ENCODE measurements at places on chromosomes 7 and 10. TPM values are rescaled to one million over a fixed set of nuclear protein-coding genes. Genes with fewer than 3 reads are reported as not detected.

Gene CH25H
- not detected for polyA plus RNA-seq

GRCh38 chr10:113524539-113525490 is 28.0 kb upstream of the HABP2 start:
- no peak overlapping the region for H3K27ac ChIP-seq
- no peaks in the 10 kb centered on the region for H3K36me3 ChIP-seq
- H3K4me3 ChIP-seq = no peak overlapping the region

Gene CFTR
- polyA plus RNA-seq = not detected

Gene CYP26C1
- polyA plus RNA-seq = not detected

Gene PNLIPRP1
- not detected for polyA plus RNA-seq

Gene IGFBP3
- 51.2 TPM for polyA plus RNA-seq

DNA sequence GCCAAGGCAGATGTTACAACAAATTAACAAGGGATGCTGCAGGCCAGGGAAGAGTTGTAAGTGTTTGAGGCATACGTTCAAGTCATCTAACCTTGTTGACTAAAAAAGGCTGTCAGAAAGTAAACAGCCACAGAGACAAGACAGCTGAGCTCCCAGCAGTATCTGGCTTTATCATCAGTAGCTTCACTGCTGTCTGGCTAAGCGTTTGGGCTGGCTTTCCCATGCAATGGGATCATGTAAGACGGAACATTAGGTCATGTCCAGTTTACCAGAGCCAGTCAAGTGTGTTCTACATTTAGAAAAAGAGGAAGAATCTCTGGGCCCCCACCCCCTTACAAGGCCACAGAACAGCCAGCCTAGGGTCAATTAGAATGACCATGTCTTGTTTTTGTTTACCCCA is 51.3 kb upstream of the GSAP start:
- H3K4me1 ChIP-seq = no peaks in the 10 kb centered on the region
- H3K27ac ChIP-seq = no peak overlapping the region
- H3K36me3 ChIP-seq = no peaks in the 10 kb centered on the region
- DNase-seq = no peak

Gene PTPRN2
- polyA plus RNA-seq = 3.9 TPM

GRCh38 chr10:132105302-132105995 is 39.7 kb downstream of the JAKMIP3 start:
- H3K4me1 ChIP-seq = no peaks in the 10 kb centered on the region
- DNase-seq = no peak
- no peaks in the 10 kb centered on the region for H3K27me3 ChIP-seq
- H3K27ac ChIP-seq = no peak overlapping the region
- H3K4me3 ChIP-seq = no peak overlapping the region

Gene CYP2C19
- not detected for polyA plus RNA-seq

Gene GHRHR
- not detected for polyA plus RNA-seq

GRCh38 chr10:31426401-31426800 is 107.4 kb downstream of the ZEB1 start:
- no peaks in the 10 kb centered on the region for H3K27me3 ChIP-seq
- H3K4me1 ChIP-seq = no peaks in the 10 kb centered on the region
- H3K36me3 ChIP-seq = no peaks in the 10 kb centered on the region
- DNase-seq = no peak

DNA sequence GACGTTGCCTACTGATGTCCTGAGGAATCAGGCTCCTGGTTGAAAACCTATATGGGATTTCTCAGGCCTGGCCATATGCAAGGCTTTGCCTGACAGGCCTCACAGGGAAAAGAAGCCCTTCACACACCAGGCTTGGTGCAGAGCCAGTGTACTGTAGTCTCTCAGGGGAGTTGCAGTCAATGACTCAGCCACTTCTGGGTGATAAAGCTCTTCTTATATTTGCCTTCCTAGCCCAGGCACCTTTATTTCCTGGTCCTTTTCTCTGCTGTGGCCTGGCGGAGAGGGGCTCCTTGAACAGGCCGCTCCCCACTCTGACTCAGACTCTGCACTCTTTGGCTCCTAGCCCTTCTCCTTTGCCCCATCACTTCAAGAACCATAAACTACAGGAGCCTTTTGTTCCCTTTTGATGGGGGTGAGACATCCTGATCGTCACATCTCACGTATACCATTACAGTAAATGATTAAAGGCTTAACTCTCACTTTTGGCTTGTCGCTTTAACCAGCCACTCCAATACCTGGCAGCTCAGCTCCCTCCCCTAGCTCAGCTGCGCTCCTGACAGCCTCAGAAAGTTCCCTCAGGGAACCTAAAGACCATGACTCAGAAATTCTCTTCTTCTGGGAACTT is 33.5 kb downstream of the DPY19L1 start:
- H3K4me1 ChIP-seq = peaks cover 6% of the 10 kb centered on the region
- H3K4me3 ChIP-seq = no peak overlapping the region
- DNase-seq = no peak
- peak overlapping the region; percentile 99 for H3K27ac ChIP-seq
- H3K36me3 ChIP-seq = no peaks in the 10 kb centered on the region

Gene CTNNA3
- polyA plus RNA-seq = not detected

Gene IQUB
- 0.10 TPM for polyA plus RNA-seq

GRCh38 chr7:114334989-114335388 is 79.6 kb upstream of the FOXP2 start:
- no peaks in the 10 kb centered on the region for H3K36me3 ChIP-seq
- H3K4me3 ChIP-seq = no peak overlapping the region
- no peaks in the 10 kb centered on the region for H3K4me1 ChIP-seq
- H3K27ac ChIP-seq = no peak overlapping the region

DNA sequence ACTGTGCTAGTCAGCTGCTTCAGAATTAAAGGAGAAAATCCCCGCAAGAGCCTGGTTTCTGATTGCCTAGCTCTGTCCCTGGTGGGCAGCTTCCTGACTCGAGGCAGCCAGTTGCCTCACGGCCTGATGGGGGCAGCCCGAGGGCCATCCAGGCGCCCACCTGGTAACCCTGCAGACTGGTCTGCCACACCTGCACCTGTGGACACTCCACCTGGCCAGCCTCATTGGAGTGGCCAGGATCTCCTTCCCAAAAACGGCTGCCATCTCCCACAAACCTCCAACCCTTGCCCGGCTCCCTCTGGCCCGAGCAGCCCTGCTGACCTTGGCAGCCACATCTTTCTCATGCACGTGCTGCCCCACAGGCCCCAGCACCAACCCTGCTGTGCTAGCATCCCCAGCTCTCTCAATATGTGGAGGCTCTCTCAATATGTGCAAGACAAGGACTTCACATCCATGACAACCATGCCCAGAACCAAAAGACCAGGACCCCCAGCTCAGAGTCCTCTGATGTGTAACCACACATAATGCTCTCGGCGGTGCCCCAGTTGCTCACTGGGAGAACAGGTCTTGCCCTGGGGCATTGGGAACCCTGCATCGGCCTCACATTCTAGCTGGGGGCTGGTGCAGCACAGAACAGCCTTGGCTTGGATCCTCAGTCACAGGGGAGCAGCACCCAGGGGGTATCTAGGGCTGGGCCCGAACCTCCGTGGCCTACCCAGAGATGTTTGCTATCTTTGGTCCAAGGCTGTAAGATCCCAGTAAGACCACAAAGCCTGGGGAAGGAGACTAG is 14.6 kb downstream of the DRGX start:
- H3K4me3 ChIP-seq = no peak overlapping the region
- H3K36me3 ChIP-seq = no peaks in the 10 kb centered on the region
- H3K27me3 ChIP-seq = no peaks in the 10 kb centered on the region
- no peaks in the 10 kb centered on the region for H3K4me1 ChIP-seq
- no peak overlapping the region for H3K27ac ChIP-seq

- H3K27me3 ChIP-seq = no peaks in the 10 kb centered on the region
- H3K36me3 ChIP-seq = no peaks in the 10 kb centered on the region
- no peak for DNase-seq
- no peak overlapping the region for H3K4me3 ChIP-seq
Observed at GRCh38 chr10:56715262-56715661, 354.2 kb upstream of the ZWINT start.

DNA sequence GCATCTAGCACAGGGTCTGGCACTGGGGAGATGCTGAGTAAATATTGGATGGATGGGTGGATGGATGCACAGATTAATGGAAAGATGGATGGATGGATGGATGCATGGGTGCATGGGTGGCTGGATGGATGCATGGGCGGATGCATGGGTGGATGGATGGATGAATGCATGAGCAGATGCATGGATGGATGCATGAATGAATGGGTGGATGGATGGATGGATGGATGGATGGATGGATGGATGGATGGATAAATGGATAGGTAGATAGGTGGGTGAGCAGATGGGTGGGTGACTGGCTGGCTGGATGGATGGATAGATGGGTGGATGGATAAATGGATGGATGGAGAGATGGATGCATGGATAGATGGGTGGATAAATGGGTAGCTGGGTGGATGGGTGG is 5.7 kb downstream of the PAX4 start:
- H3K4me3 ChIP-seq = no peak overlapping the region
- no peak for DNase-seq
- no peaks in the 10 kb centered on the region for H3K36me3 ChIP-seq
- no peak overlapping the region for H3K27ac ChIP-seq
- H3K4me1 ChIP-seq = no peaks in the 10 kb centered on the region

GRCh38 chr7:43004082-43004481 is 71.9 kb downstream of the MRPL32 start:
- no peaks in the 10 kb centered on the region for H3K36me3 ChIP-seq
- no peak overlapping the region for H3K4me3 ChIP-seq
- H3K27ac ChIP-seq = no peak overlapping the region
- DNase-seq = no peak

Gene PARP12
- 17.7 TPM for polyA plus RNA-seq

DNA sequence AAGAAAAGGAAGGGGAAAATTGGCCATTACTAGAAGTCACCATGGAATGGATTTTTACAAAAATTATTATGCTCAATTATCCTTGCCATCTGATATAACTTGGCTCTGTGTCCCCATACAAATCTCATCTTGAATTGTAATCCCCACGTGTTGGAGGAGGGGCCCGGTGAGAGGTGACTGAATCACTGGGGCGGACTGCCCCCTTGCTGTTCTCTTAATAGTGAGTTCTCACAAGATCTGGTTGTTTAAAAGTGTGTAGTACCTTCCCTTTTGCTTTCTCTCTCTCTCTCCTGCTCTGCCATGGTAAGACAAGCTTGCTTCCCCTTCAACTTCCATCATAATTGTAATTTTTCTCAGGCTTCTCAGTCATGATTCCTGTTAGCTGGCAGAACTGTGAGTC is 1023.6 kb downstream of the XPNPEP1 start:
- no peak overlapping the region for H3K4me3 ChIP-seq
- no peak for DNase-seq
- no peaks in the 10 kb centered on the region for H3K27me3 ChIP-seq
- H3K36me3 ChIP-seq = no peaks in the 10 kb centered on the region

- peaks cover 91% of the 10 kb centered on the region for H3K36me3 ChIP-seq
- no peak overlapping the region for H3K4me3 ChIP-seq
- no peaks in the 10 kb centered on the region for H3K27me3 ChIP-seq
- peaks cover 4% of the 10 kb centered on the region for H3K4me1 ChIP-seq
- H3K27ac ChIP-seq = no peak overlapping the region
Observed at GRCh38 chr10:74097776-74098175, 52.9 kb downstream of the AP3M1 start.

DNA sequence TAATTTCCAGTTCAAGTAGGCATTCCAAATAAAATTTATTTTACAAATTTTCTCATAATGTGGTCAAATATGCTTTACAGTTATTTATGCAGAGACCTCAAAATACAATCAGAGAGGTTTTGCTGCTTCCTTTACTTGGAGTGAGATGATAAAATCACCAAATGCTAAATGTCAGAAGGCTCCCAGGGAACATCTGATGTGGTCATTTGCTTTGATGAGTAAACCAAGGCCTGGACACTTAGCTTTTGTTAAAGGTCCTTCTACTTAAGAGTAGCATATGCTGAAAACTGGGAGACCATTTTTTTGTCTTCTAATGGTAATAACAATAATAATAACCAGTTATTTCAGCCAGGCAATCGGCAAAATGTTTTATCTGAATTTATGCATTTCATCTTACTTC is 60.6 kb upstream of the AKR1E2 start:
- no peak for DNase-seq
- H3K27ac ChIP-seq = peak overlapping the region; percentile 34
- H3K27me3 ChIP-seq = no peaks in the 10 kb centered on the region
- peaks cover 9% of the 10 kb centered on the region for H3K4me1 ChIP-seq
- H3K36me3 ChIP-seq = peaks cover 14% of the 10 kb centered on the region

DNA sequence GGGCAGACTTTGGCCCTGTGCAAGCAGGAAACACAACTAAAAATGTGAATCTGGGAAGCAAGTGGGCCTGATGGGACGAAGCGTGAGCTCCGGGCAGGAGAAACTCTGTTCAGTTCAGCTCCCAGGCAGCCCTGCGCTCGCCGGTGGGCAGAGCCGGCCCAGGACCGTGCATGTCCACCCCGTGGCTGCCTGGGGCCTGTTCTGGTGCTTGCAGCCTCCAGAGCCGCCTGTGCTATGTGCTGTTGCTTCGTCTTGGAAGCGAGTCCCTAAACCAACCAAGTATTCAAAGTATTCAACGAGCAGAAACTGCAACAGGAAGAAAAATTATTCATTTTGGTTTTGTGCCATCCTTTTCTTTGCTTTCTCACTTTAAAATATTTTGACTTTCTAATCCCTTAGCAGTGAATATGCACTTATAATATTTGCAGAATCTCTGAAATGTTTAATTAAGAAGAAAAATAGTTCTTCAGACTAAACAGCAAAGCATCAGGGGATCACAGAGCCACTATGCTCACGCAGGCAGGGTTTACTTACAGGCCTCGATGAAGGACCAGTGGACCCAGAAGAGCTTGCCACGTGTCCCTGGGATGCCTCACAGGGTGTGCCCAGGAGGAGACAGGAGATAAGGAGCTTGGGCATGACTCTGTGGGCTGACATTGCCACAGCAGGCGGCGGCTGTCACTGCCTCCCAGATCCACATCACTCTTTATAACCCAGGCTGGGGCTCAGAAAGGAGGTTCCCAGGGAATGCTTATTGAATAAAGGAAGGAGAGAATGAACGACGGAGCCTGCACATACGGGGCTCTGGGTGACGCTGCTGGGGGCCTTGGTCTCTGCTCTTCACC is 45.6 kb downstream of the VIPR2 start:
- DNase-seq = no peak
- no peaks in the 10 kb centered on the region for H3K27me3 ChIP-seq
- no peaks in the 10 kb centered on the region for H3K36me3 ChIP-seq
- H3K4me3 ChIP-seq = no peak overlapping the region

- DNase-seq = no peak
- no peaks in the 10 kb centered on the region for H3K27me3 ChIP-seq
- H3K36me3 ChIP-seq = peaks cover 13% of the 10 kb centered on the region
- H3K4me3 ChIP-seq = no peak overlapping the region
Observed at GRCh38 chr10:58220769-58221451, 46.8 kb downstream of the IPMK start.

Gene SFRP5
- polyA plus RNA-seq = not detected

DNA sequence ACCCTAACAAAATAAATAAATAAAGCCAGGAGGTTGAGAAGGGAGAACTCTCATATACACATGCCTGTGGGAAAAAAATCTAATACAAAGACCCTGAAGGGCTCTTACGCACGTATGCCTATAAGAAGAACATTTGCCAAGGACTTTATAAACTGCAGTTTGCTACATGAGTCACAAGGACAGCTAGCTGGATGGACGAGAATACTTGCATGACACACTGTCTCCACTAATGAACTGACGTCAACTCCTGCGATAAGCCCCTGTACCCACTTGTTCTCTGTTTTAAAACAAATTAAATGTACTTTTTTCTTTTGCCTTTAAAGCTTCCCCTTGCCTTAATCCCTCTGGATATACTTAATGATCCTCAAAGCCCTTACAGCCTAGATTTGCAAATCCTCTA is 374.6 kb upstream of the GHITM start:
- H3K36me3 ChIP-seq = no peaks in the 10 kb centered on the region
- no peak overlapping the region for H3K27ac ChIP-seq
- H3K27me3 ChIP-seq = no peaks in the 10 kb centered on the region
- DNase-seq = no peak

- H3K27me3 ChIP-seq = no peaks in the 10 kb centered on the region
- no peak overlapping the region for H3K4me3 ChIP-seq
- no peaks in the 10 kb centered on the region for H3K4me1 ChIP-seq
- H3K36me3 ChIP-seq = no peaks in the 10 kb centered on the region
- no peak for DNase-seq
Observed at GRCh38 chr10:33465747-33466146, 131.3 kb upstream of the NRP1 start.

Gene PRLHR
- polyA plus RNA-seq = 0.03 TPM

Measured in SK-N-SH (cell line).